ENCODE measurements at places on chromosomes 1 and 21.

GRCh38 chr21:38918607-38919346 is 113.0 kb downstream of the ETS2 start:
- no peak for DNase-seq

GRCh38 chr1:192810253-192810880 is 1.5 kb downstream of the RGS2 start:
- peak; percentile 60 for DNase-seq

DNA sequence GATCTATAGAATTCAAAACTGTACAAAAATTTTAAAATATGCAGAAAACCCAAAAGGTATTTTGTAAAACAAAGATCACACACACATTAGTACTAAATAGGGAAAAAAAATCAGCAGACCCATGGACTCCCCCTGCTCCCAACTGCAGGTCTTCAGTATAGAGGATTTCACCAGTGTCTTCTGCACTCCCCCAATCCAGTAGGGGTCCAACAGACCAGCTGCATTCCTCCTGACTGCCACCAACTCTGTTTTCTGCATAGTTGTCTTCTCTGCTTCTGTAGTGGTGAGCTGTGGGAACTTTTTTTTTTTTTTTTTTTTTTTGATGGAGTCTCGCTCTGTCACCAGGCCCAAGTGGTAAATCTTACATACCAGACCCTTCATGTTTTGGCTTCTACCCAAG is 21.9 kb downstream of the CLCA2 start:
- DNase-seq, result no peak

DNA sequence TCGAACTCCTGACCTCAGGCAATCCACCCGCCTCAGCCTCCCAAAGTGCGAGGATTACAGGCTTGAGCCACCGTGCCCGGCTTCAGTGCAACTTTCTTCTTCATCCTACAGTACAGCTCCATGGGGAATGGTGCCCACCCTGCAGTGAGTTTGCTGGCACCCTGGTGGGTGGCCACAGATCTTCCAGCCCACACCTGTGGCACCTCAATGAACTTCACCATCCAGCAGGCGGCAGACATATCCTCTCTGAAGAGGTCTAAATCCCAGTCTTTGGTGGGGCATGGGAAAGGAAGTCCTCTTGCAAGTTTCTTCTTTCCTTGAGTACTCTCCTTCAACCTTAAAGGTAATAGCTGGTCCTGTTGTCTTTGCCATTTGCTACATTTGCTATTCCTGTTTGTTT is 18.1 kb upstream of the ZBTB8A start:
- no peak for DNase-seq

- peak; percentile 24 for DNase-seq
Observed at GRCh38 chr1:174114788-174115448, 44.4 kb upstream of the RABGAP1L start.

- no peak for DNase-seq
Observed at GRCh38 chr1:43711524-43712386, 4.4 kb downstream of the ST3GAL3 start.

GRCh38 chr21:42006765-42007164 is 3.4 kb downstream of the ZBTB21 start:
- no peak for DNase-seq

DNA sequence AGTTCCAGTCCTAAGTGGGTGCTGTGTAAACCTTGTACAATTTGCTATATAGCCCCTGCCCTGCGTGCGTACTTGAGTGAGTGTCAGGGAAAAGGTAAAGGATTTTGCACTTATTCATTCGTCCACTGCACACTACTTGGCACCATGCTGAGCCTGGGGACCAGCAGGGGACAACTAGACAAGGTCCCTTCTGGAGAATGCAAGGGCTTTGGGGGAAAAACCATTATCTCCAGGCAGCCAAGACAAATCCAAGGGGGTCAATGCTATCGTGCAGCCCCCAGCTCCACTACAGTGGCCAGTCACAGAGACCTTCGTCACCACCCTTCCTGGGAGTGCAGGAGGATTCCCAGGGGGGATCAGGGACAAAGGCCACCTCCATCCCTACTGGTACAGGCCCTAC is 39.7 kb downstream of the MATN1 start:
- DNase-seq, result no peak

DNA sequence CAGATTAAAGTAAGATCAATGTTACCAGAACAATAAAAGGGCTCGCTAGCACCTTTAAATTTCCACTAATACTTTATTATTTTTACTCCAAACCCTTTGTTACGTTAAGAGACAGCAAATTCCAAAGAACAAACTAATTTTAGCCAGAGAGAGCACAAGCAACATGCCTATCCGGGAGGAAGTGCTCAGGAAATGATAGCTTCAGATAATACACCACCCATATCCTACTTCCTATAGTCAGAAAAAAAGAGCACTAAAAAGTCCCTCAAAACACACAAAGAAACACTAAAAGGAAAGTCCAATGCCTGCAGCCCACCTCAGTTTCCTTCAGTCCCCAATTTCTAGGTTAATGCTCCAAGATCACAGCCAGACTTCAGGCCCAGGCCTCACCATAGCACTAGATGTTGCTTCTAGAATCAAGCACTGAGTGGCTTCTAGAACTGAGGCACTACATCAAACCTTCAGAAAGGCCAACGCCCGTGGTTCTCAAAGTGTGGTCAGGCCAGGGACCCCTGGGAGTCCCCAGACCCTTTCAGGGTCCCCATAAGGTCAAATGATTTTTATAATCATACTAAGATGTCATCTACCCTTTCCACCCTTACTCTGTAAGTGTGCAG is 142.6 kb downstream of the PSMG1 start:
- DNase-seq, result no peak

- no peak for DNase-seq
Observed at GRCh38 chr1:219751870-219752507, 139.1 kb upstream of the ZC3H11B start.

- no peak for DNase-seq
Observed at GRCh38 chr1:203672346-203672745, 45.7 kb downstream of the ATP2B4 start.

DNA sequence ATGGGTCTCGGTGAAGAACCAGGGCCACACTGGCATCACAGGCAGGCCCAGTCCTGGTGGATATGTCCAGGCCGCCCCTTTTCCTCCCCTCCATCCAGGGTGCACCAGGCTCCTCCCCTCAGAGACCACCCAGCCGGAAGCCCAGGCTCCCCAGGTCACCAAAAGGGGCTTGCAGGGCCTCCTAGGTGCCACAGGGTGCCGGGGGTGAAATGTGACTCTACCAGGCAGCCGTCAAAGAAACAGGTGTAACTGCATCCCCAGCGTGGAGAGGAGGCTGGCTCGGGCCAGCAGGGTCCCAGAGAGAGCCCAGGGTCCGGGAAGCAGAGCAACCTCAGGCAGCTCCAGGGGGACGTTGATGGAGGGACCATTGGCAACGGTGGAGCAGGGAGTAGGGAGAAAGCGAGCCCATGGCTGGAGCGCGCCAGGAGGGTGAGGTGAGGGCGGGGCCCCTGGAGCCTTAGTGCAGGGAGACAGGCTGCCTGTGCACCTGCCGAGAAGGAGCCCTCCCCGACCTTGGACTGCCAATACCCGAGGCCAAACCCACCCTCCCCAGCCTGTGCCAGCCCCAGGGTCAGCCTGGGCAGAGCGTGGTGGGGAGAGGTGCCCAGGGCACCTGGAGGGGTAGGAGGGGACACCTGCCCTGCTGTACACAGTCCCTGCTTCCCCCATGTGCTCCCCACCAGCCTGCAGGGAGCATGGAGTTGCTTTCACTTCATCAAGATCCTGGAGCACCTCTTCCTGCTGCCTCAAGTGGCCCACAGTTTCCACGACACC is 48.3 kb upstream of the POFUT2 start:
- no peak for DNase-seq

- no peak for DNase-seq
Observed at GRCh38 chr1:212234431-212235395, 50.5 kb upstream of the PPP2R5A start.

GRCh38 chr1:67838180-67838910 is 5.1 kb upstream of the GNG12 start:
- no peak for DNase-seq

DNA sequence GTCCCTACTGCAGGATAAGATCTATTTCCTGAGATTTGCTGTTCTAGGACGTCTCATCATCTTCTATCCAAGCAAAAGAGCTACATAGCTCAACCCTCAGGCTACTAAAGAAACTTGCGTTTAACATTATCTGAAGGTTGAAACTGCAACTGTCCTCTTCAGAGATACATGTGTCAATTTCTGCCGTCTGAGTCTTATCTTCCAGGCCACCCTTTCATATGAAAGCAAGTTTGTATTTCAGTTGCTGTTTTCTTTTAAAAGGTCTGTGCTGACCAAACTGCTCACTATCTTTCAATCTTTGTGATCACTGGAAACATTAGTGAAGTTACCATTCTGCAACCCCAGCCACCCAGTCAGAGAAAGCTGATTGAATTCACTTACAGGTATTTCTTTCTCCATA is 108.6 kb upstream of the RAB3GAP2 start:
- DNase-seq, result no peak

DNA sequence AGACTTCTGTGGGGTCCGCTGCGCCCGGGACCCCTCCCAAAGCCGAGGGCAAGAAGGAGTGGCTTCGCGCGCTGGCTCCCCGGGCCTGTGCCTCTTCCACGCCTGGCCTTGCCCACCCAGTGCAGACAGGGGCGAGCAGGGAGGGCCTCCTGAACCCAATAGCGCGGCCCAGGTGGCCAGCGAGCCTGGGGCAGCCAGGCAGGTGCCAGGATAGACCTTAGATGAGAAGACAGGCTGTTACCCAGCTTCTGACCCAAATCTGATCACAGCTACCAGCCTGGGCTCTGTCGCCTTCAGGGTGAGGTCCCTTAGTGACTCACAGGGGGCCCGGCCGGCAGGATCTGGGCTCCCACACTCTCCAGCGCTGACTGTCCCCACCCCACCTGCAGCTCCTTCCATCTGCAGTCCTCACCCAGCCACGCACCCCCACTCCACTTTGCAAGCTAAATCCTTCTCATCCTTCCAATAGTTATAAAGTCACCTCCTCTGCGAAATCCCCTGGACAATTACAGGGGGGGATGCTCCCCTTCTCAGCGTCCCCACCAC is 9.6 kb downstream of the CLEC20A start:
- no peak for DNase-seq

GRCh38 chr1:216014086-216014485 is 409.2 kb downstream of the USH2A start:
- DNase-seq, result no peak

GRCh38 chr21:42448686-42449085 is 45.0 kb downstream of the UBASH3A start:
- DNase-seq, result no peak

GRCh38 chr1:209691237-209691636 is 13.4 kb upstream of the HSD11B1 start:
- no peak for DNase-seq

DNA sequence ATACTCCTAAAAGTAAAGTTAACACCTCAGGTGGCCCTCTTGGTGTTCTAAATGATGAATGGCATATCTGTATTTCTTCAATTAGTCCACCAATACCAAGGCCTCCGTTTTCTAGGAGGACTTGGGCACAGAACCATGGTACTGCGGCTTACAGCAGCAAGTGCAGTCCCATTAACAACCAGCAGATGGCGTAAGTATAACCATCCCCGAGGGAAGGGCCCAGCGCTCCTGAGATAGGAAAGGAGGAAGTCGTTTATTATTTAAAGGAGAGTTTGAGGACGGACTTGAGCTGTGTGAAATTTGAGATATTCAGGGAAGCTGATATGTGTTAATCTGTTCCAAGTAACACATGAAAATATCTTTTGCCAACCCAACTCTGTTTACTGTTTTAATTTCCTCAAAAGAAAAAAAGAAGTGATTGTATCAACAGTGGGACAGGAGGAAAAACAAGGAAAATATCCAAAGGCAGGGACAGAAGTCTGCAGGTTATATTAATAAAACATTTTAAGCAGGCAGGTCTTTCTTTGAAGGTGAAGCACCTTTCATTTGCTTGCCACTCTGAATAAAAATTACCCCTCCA is 37.7 kb upstream of the KCNJ15 start:
- DNase-seq, result peak; percentile 14

DNA sequence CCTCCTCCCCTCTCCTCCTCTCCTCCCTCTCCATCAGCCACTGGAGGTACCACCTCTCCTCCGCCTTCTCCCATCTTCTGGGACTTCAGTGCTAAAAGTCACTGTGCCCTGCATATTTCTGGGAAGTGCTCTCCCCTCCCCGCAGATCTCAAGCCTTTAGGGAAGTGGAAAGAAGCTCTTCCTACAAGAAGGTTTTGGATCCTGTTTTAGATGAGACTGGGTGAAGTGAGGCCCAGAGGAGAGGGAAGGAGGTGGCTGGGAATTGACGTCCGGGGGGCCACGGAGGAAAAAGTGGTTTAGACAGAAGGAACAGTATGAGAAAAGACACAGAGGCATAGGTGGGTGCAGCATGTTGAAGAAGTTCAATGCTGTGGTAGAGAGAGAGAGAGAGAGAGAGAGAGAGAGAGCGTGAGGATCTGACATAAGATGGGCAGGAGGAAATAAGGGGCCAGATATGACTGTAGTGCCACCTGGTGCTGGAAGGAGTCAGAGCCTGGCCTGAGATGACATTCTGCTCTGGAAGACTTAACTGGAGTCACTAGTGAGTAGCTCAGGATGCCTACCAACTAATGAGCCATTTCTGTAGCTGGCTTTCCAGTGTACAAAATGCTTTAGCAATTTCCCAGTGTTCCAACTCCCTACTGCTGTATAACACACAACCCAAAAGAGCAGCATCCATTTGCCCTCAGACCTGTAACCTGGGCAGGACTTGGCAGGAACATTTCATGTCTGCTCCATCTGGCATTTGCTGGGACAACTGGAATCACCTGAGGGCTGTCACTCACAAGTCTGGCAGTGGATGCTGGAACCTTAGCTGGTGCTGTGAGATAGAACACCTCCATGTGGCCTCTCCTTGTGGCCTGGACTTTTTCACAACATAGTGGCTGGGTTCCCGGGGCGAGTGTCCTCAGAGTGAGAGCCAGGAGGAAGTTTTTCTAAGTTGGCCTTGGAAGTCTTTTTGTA is 16.6 kb upstream of the ZSCAN20 start:
- peak; percentile 41 for DNase-seq

- no peak for DNase-seq
Observed at GRCh38 chr21:37064841-37065240, 8.0 kb downstream of the PIGP start.

GRCh38 chr1:67404212-67404620 is 26.0 kb downstream of the SERBP1 start:
- no peak for DNase-seq

DNA sequence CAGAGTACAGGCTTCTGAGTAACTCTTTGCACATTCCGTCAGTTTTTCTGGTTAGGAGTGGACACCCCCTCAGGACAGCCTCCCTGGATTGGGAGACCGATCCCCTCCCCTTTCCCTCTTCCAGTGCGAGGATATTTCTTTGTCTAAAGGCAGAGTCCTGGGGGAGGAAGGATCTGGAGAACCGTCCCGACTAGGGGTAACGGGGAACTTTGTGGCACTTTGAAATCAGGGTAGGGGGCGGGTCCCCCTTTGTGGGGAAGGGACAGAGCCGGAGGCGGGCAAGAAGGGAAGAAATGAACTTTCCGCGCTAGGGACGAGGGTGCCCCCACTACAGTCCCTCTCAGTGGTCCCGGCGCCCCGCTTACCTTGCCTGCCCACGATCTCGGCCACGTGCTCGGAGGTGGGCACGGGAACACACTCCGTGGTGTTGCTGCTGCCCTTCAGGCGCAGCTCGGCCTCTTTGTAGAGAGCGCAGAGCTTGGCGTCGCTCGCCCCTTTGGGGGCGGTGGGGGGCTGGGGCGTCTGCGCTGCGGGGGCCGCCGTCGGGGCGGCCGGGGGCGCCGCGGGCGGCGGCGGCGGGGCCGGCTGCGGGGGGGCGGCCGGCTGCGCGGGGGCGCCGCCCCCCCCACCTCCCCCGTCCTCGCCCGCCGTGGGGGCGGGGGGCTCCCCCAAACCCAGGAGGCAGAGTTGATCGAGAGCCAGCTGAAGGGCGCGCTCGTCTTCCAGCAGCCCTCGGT is 917 bp downstream of the MEX3A start:
- no peak for DNase-seq

Measured in naive B cell (primary cell).